CD4-positive, alpha-beta T cell treated with Interleukin-4 for 1 hour (primary cell): ENCODE measurements at places on chromosomes 7 and 10.
A peak's percentile ranks its signal among the peaks of the same experiment; 100 is the strongest.

- DNase-seq: no peak
Measured at GRCh38 chr10:28171468-28172222, 131.2 kb downstream of the MPP7 start.

- DNase-seq: peak; percentile 52
Measured at GRCh38 chr10:47165711-47166404, 134.1 kb upstream of the GDF10 start.

DNA sequence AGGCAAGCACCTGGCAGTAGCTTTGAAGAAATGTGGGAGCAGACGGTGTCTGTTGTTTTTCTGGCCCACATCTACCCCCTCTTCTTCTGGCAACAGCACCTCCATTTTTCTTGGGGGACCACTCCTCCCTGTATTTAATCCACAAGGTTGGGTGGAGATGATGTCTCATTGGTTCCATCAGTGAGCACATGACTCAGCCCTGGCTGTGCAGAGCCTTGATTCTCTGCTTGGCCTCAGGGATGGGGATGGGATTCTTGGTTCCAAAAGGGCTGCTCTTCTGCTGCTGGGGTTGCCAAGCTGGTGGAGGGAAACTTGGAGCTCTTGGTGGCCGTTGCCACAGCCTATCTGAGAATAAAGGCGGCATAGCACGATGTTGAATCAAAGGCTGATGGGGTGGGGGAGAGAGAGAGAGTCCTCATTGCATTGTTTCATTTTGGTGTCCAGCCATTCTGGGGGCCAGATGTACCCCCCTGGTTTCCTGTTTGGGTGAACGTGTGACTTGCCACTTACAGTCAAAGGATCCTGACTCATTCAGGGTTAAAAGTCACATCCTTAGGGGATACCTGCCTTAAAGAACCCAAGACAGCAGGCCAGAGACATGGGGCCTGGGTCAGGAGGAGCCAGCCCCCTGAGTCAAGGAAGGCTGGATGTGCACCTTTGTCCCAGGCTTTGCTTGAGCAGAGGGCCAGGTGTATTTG lies 25.9 kb downstream of the GRK5 start:
- DNase-seq: no peak

DNA sequence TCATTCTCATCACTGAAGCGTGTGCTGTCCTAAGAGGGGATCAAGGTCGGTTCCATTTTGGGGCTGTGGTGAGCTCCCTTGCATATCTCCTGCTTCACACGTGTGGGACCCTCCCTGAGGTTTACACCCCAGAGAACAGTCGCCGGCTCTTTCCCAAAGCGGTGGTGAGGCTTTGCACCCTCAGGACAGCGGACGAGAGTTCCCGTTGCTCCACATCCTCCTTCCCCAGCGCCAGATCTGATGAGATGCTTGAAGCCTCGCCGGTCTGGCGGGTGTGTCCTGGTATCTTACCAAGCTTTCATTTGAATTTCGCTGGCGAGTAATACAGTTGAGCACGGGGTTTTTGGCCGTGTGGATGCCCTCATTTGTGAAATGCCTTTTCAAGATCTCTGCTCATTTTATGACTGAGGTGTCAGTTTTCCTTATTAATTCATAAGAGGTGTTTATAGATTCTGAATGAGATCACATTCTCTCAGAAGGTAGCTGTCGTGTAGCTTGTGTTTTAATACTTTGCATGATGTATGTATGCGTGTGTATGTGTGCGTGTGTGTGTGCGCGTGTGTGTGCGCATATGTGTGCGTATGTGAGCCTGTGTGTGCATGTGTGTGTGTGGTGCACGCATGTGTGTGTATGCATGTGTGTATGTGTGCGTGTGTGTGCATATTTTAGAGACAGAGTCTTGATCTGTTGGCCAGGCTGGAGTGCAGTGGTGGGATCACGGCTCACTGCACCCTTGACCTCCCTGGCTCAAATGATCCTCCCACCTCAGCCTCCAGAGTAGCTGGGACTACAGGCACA lies 30.7 kb downstream of the ELFN1 start:
- DNase-seq: no peak

DNA sequence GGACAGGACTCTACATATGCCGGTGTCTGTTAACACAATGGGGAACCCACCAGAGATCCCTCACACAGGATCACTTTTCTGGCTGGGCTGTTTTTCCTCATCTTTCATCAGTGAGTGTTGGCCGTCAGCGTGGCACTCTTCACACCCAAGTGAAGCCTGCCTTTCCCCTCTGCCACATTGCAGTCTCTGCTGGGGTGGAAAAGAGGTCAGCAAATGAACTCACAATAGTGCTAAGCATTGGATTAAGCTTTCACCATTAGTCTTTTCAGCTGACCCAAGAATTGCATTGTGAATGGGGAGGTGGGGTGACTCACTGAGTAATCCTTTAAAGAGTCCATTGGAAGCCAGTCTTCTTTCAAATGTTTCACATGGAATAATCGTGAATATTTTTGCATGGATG lies 143.0 kb downstream of the KIAA1217 start:
- DNase-seq: no peak

DNA sequence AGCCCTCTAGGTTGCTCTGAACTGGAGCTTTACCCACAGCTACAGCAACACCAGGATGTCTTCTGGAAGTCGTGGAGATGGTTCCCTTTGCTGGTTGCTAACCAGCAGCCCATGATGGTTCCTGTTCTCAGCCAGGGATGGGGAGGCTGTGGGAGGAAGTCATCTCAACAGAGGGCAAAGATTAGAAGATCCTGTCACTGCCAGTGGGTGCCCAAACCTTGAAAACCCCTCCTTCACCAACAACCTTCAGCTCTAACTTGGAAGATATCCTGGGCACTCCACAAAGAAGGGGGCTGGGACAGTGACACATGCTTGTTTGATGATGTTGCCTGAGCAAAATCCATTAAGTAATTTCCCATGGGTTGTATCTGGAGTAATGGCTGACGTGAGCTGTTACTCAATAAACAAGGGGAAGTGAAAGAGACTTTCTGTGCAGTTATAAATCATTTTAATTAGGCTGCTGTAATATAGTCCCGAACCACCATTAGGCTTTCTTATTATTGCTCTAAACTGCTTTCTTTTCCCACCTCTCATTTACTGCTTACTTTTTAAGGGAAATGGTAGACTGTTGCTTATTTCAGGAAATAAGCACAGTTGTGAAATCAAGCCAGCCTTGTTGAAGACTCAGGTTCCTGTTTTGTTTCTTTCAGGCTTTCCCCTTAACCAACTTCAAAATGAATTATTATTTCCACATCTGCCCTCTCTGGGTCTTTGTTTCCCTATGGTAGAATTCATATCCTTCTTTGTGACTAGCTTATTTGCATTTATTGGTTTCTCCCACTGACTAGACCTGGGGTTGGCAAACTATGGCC lies 124.8 kb downstream of the PPP1R17 start:
- DNase-seq: peak; percentile 49

GRCh38 chr10:97861924-97862323 lies 12.3 kb downstream of the GOLGA7B start:
- no peak for DNase-seq
